ENCODE measurements at places on chromosomes 2 and 18. TPM values are rescaled to one million over a fixed set of nuclear protein-coding genes. Genes with fewer than 3 reads are reported as not detected.

POTEC gene
- not detected for total RNA-seq

CD8B2 gene
- not detected for total RNA-seq

SEC11C gene
- 19.3 TPM for total RNA-seq

MAP3K19 gene
- total RNA-seq = not detected

LIMS1 gene
- 148 TPM for total RNA-seq

COL6A3 gene
- total RNA-seq = 482 TPM

SERPINB3 gene
- total RNA-seq = not detected

GALNT14 gene
- total RNA-seq = 0.14 TPM

UGT1A6 gene
- not detected for total RNA-seq

FBXO41 gene
- 1.4 TPM for total RNA-seq
